ENCODE measurements at places on chromosomes 1 and 21. TPM values are rescaled to one million over a fixed set of nuclear protein-coding genes. Genes with fewer than 3 reads are reported as not detected.

The HENMT1 gene
- total RNA-seq, result 5.2 TPM

The FCRLA gene
- total RNA-seq, result 1.7 TPM

- no peaks in the 10 kb centered on the region for H3K27me3 ChIP-seq
- H3K27ac ChIP-seq, result no peak overlapping the region
- no peaks in the 10 kb centered on the region for H3K36me3 ChIP-seq
- no peak for DNase-seq
- no peak overlapping the region for H3K4me3 ChIP-seq
Measured at GRCh38 chr1:153439273-153439672, 21.2 kb downstream of the S100A7 start.

- no peaks in the 10 kb centered on the region for H3K36me3 ChIP-seq
- no peaks in the 10 kb centered on the region for H3K27me3 ChIP-seq
- DNase-seq, result no peak
- H3K4me1 ChIP-seq, result no peaks in the 10 kb centered on the region
- H3K4me3 ChIP-seq, result no peak overlapping the region
Measured at GRCh38 chr1:164325786-164326185, 233.2 kb upstream of the PBX1 start.

GRCh38 chr1:43034778-43035177, 76.1 kb upstream of the SLC2A1 start:
- H3K27ac ChIP-seq, result no peak overlapping the region
- peaks cover 4% of the 10 kb centered on the region for H3K4me1 ChIP-seq
- H3K36me3 ChIP-seq, result no peaks in the 10 kb centered on the region
- no peak overlapping the region for H3K4me3 ChIP-seq

GRCh38 chr21:46454634-46455390, 3.9 kb upstream of the DIP2A start:
- H3K36me3 ChIP-seq, result peaks cover 4% of the 10 kb centered on the region
- no peak for DNase-seq
- no peak overlapping the region for H3K4me3 ChIP-seq
- no peaks in the 10 kb centered on the region for H3K27me3 ChIP-seq
- H3K4me1 ChIP-seq, result no peaks in the 10 kb centered on the region
- H3K27ac ChIP-seq, result no peak overlapping the region

DNA sequence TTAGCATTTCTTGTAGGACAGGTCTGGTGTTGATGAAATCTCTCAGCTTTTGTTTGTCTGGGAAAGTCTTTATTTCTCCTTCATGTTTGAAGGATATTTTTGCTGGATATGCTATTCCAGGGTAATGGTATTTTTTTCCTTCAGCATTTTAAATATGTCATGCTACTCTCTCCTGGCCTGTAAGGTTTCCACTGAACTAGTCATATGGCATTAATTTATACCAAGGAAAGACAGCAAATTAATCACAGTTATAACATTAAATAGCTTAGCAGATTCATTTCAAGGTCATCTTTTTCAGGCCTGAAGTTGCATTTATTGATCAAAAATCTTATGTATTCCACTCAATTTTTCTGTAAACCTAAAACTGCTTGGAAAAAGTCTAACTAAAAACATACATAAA, 54.9 kb downstream of the AK5 start:
- H3K27ac ChIP-seq, result no peak overlapping the region
- DNase-seq, result no peak
- no peaks in the 10 kb centered on the region for H3K4me1 ChIP-seq
- no peaks in the 10 kb centered on the region for H3K36me3 ChIP-seq
- H3K4me3 ChIP-seq, result no peak overlapping the region

DNA sequence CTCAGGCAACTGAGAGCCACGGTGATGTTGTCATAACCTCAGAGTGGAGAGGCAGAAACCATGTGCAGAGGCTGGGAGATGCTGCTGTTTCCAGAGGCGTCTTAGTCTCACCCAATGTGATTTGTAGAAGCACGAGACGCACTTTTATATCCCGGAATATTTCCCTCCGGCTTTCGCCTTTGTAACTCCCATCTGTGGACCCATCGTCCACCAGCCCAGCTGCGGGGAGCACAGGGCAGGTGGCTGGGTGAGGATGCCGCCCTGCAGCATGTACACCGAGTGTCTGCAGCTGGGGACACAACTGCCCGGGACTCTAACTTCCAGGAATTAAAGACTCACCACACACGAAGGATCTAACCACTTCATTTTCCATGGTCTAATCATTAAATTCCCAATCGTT, 43.5 kb downstream of the UBASH3A start:
- no peaks in the 10 kb centered on the region for H3K4me1 ChIP-seq
- DNase-seq, result no peak
- H3K4me3 ChIP-seq, result no peak overlapping the region
- no peaks in the 10 kb centered on the region for H3K27me3 ChIP-seq
- no peaks in the 10 kb centered on the region for H3K36me3 ChIP-seq

- DNase-seq, result no peak
- H3K27ac ChIP-seq, result no peak overlapping the region
- H3K36me3 ChIP-seq, result peaks cover 5% of the 10 kb centered on the region
- no peaks in the 10 kb centered on the region for H3K4me1 ChIP-seq
Measured at GRCh38 chr1:42921769-42922168, 36.9 kb downstream of the SLC2A1 start.

GRCh38 chr1:174800216-174800851, 199.4 kb upstream of the CACYBP start:
- H3K4me1 ChIP-seq, result peaks cover 4% of the 10 kb centered on the region
- DNase-seq, result peak; percentile 64
- H3K36me3 ChIP-seq, result no peaks in the 10 kb centered on the region
- H3K27me3 ChIP-seq, result no peaks in the 10 kb centered on the region

DNA sequence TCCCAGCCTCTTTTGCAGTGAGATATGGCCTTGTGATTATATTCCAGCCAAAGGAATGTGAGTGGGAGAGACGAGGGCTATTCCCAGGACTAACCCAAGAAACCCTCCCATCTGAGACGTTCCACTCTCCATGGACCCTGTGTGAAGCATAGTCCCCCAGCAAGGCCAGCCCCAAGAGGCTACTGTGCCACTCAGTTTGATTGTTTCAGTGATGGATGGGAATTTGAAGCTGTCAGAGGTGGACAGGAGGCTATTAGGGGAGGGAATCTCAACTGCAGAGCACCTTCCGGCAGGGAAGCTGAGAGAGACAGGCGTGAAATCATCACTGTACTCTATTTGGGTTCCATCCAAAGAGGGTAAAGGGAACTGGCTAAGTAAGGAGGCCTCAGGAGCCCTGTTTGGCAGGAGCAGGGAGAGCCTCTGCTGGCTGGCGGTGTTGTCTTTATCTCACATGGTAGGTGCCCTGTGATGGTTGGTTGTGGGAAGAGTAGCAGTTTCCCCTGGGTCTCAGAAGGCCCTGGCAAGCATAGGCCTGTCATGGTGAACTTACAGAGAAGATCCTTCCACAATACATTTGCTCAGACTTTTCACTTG, 3.4 kb upstream of the TEX35 start:
- no peaks in the 10 kb centered on the region for H3K27me3 ChIP-seq
- no peak overlapping the region for H3K27ac ChIP-seq
- no peaks in the 10 kb centered on the region for H3K36me3 ChIP-seq

DNA sequence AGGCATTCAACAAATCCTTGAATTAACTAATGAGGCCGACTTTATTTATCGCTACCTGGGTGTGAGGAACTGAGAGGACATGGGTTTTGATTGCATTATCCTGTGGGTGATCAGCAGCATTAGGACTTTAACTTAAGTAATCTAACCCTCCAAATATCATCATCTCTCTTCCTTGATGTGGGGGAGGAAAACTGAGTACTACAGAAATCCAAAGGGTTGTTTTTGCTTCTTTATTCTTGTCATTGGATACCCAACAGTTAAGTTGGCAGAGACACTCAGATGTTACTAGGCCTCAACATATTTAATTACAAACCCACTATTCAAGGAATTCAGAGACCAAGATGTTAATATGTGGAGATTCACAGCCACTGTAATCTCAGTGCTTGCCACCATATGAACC, 97.4 kb upstream of the ST6GALNAC5 start:
- H3K4me3 ChIP-seq, result no peak overlapping the region
- DNase-seq, result peak; percentile 67
- H3K27me3 ChIP-seq, result no peaks in the 10 kb centered on the region
- no peak overlapping the region for H3K27ac ChIP-seq
- H3K4me1 ChIP-seq, result no peaks in the 10 kb centered on the region

GRCh38 chr1:170583186-170583585, 51.2 kb downstream of the GORAB start:
- H3K27ac ChIP-seq, result no peak overlapping the region
- no peak for DNase-seq
- no peaks in the 10 kb centered on the region for H3K27me3 ChIP-seq
- H3K4me3 ChIP-seq, result no peak overlapping the region
- H3K4me1 ChIP-seq, result no peaks in the 10 kb centered on the region

DNA sequence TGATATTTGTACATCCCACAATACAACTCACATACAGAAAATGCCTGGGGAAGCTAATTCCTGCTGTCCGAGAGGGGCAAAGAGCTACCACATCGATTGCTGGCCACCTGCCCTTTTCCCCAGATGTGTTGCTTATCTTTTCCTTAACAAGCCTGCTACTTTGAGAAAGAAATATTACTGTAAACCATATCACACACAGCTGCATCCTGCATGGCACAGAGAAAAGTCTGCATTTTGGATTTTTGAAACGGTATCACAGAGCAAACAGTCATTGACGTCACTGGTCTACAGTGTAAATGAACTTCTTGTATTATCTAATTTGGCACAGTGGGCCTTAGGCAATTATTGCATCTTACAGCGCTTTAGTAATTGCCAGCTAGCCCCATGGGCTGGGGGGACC, 164.7 kb downstream of the CLIC6 start:
- no peaks in the 10 kb centered on the region for H3K36me3 ChIP-seq
- peak; percentile 6 for DNase-seq
- H3K27ac ChIP-seq, result no peak overlapping the region
- no peaks in the 10 kb centered on the region for H3K4me1 ChIP-seq
- H3K4me3 ChIP-seq, result no peak overlapping the region
- no peaks in the 10 kb centered on the region for H3K27me3 ChIP-seq

Data from kidney (tissue), 22 donors.